ENCODE measurements at places on chromosomes 1 and 21.

DNA sequence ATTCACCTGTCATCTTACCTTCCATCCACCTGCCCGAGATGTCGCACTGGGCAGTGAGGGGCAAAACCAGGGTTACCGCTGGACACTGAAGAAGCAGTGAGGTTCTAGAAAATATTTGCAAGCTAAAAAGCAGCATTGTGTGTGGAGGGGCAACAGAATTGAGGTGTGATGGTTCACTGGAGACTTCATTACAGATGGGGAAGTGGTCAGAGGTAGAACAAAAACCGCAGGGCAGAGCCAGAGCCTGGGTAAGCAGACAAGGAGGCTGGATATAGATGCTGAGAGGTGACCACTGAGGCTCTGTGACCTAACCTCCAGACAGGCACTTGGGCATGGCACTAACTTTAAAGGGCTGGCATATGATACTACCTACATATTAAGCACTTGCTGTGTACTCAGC lies 363.9 kb upstream of the PROX1 start:
- DNase-seq: no peak

DNA sequence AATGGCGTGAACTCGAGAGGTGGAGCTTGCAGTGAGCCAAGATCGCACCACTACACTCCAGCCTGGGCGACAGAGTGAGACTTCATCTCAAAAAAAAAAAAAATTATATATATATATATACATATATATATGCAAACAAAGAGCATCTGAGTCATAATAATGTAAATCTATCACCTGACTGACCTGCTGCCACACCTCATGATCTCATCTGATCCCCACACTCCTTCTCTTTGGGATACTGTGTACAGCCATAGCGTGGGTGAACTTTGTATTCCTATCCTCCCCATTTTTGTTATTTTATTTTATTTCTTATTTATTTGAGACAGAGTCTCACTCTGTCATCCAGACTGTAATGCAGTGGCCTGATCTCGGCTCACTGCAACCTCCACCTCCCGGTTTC lies 2.6 kb upstream of the HDAC1 start:
- no peak for DNase-seq

- no peak for DNase-seq
Measured at GRCh38 chr1:110212169-110213142, 2.3 kb downstream of the KCNC4 start.

- DNase-seq: no peak
Measured at GRCh38 chr1:96355521-96355920, 366.1 kb upstream of the PTBP2 start.

DNA sequence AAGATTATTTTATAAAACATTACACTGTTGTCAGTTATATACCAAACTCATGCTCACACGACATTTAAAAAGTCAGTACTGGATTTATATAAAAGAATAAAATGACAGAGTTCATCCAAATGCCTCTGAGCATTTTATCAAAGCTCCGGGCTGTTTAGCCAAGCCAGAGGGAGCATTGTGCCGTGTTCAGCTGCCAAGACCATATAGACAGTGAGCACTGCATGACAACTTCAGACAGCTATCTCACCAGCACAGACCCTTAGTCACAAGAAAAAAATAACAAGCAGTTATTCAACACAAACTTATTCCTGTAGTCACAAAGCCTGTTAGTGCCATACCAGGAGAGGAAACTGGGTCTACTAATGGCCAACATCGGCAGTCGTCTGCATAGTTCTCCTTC lies 88.0 kb upstream of the PBX1 start:
- no peak for DNase-seq

DNA sequence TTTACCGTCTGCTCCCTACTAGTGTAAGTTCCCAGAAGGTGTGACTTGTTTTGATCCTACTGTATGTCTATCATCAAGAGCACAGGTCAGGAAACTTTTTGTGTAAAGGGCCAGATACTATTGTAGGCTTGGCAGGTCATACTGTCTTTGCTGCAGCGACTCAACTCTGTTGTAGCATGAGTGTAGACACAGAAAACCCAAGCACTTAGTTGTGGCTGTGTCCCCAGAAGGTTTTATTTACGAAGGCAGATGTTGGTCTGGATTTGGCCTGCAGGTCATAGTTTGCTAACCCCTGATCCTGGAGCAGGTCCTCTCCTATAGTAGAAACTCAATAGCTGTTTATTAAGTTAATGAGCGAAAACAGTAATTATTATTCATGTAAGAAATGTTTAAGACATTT lies 365.9 kb upstream of the B3GALT2 start:
- no peak for DNase-seq

DNA sequence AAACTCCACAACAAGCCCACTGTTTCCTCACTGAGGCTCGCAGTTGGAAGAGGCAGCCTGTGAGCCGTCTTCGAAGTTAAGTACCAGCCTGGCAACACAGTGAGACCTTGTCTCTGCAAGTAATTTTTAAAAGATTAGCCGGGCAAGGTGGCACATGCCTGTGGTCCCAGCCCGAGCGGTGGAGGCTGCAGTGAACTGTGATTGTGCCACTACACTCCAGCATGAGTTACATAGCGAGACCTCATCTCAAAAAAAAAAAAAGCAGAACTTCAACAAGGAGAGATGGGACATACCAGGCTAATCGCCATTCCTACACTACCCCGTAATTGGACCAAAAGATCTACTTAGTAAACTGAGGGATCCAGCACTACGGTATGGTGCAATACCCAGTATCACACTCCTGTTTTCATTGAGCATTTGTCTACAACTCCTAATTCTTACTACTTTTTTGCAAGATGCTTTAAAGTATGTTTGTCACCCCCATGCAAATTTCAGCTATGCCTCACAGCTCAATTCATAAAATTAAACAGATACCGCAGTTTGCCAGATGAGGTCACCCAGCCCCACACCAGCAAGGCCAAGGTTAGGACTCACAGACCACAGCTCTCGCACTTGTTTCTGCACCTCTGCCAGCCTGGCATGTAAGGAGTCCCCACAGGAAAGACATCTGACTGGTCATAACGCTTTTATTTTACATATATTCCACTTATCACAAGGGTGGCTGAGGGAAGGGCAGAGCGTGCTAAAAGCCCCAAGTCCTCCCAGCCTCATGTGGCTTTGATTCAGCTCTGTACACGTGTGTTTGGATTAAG lies 21.0 kb downstream of the SDE2 start:
- no peak for DNase-seq

GRCh38 chr21:45972716-45973474 lies 8.7 kb upstream of the COL6A1 start:
- DNase-seq: no peak

DNA sequence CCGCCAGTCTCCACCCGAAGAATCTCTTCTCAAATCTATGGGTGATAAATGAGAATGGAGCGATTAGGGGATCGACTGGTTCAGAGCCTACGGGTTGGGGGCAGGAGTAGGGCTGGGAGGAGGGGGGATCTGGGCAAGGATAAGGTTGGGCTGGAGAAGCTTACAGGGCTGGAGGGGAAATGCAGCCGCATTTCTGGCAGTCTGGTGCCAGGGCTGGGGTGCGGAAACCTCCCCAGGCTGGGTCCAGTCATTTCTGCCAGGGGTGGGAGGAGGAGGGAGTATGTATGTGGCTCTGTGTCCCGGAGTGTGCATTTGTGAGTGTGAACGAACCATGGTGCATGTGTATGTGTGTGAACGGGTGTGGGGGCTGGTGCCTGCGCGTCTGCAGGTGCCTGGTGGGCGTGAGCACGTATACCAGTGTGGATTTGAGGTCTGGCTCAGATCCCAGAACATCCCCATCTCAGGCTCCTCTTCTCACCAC lies 10.2 kb downstream of the C1orf216 start:
- DNase-seq: no peak

DNA sequence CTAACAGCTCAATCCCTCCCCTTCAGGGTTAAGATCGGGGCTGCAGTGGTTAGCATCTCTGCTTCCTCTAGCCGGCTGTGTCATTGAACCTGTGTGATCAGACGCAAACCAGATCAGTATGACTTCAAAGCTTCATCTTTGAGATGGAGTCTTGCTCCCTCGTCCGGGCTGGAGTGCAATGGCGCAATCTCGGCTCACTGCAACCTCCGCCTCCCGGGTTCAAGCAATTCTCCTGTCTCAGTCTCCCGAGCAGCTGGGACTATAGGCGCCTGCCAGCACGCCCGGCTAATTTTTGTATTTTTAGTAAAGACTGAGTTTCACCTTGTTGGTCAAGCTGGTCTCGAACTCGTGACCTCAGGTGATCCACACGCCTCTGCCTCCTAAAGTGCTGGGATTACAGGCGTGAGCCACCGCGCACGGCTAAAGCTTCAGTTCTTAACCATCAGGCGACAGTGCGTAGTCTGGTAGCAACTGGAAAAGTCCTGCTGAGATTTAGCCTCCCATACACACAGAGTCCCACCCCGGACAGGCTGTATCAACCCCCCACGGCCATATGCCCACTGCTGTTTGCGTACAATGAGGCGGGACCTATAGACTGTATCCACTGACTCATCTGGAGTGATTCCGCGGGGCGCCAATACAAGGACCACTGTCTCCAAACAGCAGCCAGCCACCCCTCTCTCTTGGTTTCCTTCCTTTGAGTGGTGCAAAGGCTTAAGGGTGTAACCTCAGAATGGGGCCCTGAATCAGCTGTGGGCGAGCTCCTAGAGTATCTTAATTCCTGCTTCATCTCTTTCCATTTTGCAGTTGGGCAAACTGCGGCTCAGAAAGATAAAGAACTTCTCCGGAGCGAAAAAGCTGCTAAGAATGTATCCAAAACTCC lies 23.3 kb downstream of the CELA3A start:
- peak; percentile 82 for DNase-seq

DNA sequence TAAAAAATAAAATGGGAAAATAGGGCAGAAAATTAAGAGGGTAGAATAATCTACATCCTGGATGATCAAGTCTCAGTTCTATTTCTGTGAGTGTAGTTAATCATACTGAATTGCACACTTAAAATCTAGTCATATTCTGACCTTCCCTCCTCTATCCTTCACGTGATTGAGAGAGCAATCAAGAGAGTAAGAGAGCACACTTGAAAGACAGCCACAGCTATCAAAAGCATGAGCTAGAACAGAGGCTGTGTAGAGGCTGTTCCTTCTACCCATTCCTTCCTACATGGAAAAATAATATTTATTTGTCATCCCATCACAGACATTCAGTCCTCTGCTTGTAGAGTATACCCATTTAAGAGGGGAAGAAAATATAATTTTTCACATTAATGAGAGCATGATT lies 52.4 kb downstream of the PHC2 start:
- DNase-seq: no peak

- DNase-seq: peak; percentile 25
Measured at GRCh38 chr1:56433056-56433577, 146.2 kb downstream of the PLPP3 start.

DNA sequence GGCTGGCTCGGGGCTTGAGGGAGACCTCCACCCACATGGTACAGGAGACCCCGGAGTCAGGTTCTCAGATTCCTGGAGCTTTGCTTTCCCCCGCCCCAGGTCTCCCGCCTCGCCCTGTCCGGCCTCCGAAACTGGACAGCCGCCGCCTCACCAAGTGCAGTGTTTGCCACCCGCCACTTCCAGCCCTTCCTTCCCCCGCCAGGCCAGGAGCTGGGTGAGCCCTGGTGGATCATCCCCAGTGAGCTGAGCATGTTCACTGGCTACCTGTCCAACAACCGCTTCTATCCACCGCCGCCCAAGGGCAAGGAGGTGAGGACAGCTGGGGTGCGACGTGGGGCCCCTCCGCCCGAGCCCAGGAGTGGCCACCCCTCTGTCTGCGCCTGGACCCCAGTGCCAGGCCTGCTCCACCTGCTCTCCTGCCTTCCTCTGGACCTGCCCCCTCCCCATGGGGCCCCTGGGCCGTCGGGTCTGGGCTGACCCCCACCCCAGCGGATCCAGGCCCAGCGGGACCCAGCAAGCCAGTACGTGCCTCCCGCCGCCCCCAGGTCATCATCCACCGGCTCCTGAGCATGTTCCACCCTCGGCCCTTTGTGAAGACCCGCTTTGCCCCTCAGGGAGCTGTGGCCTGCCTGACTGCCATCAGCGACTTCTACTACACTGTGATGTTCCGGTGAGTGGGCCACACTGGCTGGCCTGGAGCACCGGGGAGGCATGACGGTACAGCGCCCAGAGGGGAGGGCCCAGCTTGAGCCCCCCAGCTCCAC lies 8.7 kb downstream of the SELENON start:
- DNase-seq: no peak

DNA sequence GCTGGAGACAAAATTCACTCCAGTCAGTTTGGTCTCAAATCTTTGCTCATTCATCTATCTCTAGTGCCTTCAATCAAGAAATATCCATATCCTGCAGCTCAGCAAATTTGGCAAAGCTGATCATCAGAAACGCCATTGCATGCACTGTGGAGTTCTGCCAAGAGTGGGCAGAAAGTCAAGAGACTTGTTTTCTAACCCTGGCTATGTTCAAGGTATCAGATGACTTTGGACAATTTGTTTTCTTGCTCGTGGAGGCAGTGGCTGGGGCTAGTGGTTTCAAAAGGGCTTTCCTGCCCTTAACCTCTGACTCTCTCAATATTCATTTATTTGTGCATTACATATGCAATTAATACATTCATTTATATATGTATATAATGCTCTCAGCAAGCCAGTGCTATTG lies 12.8 kb upstream of the LRRC52 start:
- DNase-seq: no peak

DNA sequence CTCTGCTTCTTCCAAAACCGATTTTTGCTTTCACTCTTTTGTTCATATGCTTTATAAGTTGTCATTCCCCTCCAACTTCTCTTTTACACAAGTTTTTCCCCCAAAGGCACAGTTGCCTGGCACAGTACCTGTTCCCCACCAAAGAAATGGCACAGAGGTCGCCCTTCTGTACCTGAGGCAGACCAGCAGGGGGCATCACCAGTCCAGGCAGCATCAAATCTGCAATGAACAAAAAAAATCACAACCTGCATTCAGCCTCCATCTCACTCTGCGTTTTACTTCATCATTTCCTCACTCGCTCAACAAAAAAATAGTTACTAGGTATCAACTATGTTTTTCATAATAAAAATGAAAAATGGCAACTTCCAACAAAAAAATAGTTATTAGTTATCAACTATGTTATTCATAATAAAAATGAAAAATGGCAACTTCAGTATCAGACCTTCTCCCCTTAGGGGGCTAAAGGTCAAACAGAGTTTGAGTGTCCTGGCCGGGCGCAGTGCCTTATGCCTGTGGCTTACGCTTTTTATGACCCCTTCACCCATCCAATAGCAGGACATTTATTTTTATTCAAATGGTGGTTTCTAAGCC lies 4.1 kb downstream of the EIF2D start:
- DNase-seq: peak; percentile 50

DNA sequence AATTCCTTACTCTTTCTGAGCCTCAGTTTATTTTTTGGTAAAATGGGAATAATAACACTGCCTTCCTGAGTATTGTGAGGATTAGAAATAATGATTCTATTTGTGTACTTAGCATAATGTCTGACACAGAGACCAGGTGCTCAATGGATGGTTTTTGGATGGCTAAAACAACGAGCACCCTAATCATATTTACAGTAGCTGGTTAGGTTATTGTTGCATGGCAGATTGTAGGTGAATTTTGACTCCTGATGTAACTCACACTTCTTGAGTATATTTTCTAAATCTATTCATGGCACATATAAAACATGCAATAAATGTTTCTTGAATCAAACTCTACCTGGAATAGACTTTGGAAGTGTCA lies 11.9 kb upstream of the DUSP10 start:
- no peak for DNase-seq

GRCh38 chr1:107250169-107250568 lies 109.3 kb downstream of the NTNG1 start:
- no peak for DNase-seq
